ENCODE measurements at places on chromosomes 1 and 21. TPM values are rescaled to one million over a fixed set of nuclear protein-coding genes. Genes with fewer than 3 reads are reported as not detected.

The IGSF3 gene
- 36.1 TPM for polyA plus RNA-seq

The C1orf53 gene
- polyA plus RNA-seq = 8.2 TPM

The LHX8 gene
- polyA plus RNA-seq = not detected

The SPRR3 gene
- not detected for polyA plus RNA-seq

The BACE2 gene
- polyA plus RNA-seq = 20.7 TPM

DNA sequence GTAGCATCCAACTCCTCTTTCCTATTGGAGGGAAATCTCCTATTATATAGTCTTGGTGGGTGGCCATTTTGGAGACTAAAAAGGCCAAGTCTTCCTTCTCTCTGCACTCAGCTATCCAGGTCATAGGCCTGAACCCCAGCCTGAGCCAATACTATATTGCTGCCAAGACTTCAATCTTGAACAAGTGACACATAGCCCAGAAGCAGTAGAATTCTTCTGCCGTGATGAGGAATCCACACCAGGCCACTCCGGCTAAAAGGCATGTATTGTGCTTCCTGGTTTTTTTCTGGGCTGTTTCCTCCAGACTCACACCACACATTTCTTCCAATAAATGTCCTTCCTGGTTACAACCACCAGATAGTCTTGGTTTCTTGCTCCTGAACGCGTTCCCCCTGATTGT, 43.0 kb downstream of the ATF3 start:
- no peak for DNase-seq

DNA sequence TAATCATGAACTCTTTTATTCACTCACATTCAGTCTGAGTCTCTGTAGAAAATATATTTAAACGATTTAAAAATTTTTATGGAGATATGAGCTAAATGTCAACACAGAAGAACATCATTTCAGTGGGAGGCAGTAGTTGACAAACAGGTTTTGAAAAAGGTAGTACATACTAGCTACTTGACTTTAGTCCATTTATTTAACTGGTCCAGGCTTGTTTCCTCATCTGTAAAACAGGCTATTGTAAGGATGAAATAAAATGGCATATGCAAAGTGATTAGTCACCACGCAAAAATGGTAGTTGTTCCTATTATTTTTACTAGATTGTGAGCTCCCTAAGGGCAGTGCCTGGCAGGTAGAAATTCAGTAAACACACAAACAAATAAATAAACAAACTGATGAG, 75.2 kb downstream of the NTPCR start:
- no peak for DNase-seq

DNA sequence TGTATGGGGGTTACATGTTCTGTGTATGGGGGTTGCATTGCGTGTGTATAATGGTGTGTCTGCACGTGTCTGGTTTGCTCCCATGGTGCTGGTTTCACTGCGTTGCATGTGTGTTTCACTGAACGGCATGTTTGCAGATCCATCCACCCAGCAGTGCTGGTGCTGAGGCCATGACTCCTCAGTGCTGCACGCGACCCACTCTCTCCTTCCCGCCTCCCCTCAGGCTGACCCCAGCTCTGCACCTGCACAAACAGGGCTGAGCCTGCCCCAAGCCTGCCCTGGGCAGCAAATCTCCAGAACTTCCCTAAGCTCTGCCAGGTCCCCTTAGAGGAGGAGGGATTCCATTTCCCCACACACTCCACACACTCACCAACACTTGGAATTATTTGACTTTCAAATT, 18.7 kb downstream of the ACTRT2 start:
- no peak for DNase-seq

- DNase-seq = no peak
Measured at GRCh38 chr1:201371276-201371675, 6.2 kb downstream of the TNNT2 start.

GRCh38 chr1:32250893-32251716, at the start of gene LCK:
Gene LCK (plus strand): TSS chr1:32251265. CDS start chr1:32274330, 23,065 bp downstream.
- DNase-seq = no peak

DNA sequence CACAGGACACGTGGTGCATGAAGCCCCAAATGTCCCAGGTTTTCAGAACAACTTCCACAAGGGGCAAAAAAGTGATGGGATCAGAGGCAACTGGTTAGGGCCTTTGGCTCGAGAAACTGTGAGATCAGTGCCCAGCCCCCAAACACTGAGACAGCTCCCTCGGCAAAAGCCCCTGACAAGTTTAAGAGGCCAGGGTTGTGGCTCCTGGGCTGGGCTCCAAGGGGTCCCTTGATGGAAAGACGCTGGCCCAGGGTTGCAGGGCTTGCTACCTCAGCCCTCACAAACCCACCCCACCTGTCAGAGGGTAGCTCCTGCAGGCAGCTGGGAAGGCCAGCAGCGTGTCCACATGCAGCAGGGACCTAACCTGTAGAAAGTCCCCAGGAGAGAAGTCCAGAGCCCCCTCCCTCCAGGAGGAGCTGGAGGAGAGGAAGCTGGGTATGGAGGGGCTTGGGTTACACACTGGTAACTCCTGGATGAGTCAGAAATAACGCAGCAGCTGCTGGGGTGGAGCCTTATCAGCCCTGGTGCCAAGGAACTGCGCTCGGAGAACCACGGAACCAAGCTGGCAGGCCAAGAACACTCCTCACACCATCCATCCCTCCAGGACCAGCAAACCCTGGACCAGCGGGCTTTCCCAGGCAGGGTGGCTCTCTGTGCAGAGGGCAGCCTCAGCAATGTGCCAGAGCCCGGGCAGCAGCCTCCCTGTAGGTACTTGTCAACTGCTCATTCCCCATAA, 37.5 kb downstream of the CTNNBIP1 start:
- no peak for DNase-seq

DNA sequence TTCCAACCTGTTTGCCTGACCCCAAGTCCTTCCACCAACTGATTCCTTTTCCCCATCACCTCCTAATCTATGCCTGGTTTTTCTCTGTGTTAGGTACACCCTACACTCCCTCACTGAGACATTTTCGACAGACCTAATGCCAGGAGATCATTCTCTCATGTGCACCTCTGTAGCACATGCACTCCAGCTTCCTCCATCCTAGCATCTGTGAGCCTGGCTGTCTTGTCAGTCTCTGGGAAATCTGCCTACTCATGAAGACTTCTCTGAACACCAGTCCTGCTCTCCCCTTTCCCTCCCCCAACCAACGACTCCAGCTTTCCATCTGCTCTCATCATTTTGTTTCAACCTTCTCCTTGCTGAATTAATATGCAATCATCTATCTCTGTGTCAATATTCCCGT, 987 bp downstream of the MED8 start:
- DNase-seq = no peak

DNA sequence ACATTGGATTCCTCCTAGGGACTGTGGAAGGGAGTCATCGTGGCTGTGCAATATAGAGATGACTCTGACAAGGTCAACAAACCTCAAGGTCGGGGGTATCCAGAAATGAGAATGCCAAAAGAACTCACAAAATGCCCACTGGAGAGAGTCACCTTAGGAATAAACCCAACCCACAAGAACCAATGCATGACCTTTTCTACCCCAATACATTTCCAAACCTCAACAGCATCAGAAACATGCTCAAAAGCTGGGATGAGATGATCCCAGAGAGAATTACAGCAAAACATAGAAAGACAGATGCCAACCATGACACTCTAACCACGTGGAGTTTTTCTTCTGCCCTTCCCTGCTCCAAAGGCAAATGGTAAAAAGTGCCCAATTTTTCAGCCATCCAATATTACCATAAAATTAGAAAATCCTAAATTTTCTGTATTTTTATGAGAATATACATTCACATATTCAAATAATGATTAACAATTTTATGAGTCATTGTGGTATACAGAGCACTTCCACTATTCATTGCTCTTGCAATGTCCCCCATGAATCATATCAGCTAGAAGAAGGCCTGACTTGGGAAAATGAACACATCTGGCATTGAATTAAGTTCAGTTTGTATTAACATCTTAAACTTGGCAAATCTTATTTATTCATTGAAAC, 88.2 kb upstream of the PALMD start:
- no peak for DNase-seq

GRCh38 chr1:147904726-147905125, 2.1 kb downstream of the GJA8 start:
- no peak for DNase-seq
